ENCODE measurements at places on chromosomes 4 and X.

DNA sequence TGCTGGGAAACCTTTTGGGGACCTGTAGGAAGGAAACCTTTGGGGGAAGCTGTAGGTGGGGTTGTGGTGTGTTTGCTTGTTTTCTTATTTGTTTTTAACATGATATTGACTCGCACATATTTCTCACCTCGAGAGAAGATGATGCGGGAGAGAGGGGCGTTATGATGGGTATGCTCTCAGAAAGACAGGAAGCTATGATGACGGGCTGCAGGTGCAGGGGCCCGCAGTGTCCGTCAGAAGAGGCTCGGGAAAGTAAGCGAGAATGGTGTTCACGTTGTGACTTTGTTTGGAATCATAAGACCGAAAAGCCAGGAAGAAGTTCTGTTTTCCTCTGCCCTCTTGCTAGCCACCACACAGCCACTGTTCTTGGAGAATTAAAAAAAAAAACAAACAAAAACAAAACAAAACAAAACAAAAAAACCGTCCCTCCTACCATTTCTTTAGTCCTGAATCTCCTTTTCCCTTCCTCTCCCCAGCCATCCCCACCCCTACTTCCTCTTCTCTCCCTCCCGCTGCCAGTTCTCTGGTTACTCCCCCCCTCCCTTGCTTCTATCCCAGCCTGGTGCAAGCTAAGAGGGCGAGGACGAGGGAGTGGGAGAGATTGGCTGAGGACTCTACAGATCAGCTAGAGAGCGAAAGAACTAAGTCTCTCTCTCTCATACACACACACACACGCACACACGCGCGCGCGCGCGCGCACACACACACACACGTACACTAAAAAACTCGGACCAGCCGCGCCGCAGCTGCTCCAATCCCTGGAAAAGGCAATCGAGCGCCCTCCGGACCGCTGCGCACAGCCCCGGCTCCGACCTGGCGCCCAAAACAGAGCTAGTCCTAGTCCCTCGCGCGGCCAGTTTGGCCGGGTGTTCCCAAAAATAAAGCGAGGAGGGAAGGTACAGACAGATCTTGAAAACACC, at the start of gene BMP3:
BMP3 (plus strand) TSS at position 648 of the 920 bp plus-strand sequence. CDS start 577 bp downstream, outside the sequence.
- no peak for DNase-seq

GRCh38 chr4:77787969-77788368, 31.2 kb downstream of the CNOT6L start:
- DNase-seq: no peak

DNA sequence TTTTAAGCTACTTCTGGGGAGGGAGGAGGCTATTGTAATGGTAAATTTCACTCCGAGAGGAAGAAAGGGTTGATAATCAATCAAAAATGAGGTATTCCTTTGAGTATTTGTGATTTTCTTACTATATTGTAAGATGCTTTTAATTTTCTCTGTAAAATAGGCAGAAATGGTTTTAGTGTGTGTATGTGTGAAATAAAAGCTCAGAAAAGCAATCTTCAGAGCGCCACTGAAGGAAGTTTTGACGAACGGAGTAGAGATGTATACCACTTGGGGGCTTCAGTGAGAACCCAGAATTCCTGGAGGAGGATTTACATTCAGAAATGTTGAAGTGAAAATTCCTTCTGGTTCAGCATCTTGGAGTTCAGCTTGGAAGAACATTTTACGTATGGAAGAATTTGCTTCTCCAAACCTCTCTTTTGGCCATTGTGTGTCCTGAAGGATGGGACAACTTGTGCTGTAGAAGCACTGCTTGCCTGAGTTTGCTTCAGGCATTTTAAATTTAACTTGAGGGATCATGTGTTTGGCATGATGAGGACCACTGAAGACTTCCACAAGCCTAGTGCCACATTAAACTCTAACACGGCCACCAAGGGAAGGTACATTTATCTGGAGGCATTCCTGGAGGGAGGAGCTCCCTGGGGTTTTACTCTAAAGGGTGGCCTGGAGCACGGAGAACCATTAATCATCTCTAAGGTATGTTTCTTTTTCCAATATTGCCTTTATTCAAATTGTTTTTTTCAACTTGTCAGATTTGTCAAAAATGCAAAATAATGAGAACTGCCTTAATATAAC, 695 bp downstream of the SHROOM3 start:
- no peak for DNase-seq

DNA sequence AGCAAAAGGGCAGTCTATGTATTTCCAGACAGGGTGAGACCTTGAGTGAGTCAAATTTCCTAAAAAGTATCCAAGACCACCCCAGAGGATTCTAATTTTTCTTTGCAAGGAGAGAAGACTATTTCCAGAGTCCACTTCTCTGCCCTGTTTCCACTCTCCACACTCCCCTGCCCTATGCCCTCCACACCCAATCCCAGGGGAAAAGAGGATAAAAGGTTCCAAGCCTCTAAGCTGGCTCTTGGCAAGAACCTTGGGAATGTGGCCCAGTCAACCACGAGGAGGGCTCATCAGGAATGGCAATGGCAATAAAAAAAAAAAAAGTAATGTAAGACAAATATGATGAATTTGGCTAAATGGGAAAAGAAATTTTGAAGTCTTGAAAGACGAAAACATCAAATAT, 65.9 kb downstream of the SRPX start:
- DNase-seq: no peak

DNA sequence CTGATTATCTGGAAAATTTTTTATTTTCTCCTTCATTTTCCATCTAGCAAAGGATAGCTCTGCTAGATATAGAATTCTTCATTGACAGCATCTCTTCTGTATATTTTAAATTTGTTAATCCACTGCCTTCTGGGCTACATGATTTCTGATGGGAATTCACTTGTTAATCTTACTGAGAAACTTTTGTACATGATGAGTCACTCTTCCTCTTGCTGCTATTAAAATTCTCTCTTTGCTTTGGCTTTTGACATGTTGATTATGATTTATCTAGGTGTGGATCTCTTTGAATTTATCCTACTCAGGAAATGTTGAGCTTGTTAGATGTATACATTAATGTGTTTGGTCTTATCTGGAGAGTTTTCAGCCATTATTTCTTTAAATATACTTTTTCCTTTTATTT, 27.5 kb downstream of the OR13H1 start:
- no peak for DNase-seq

DNA sequence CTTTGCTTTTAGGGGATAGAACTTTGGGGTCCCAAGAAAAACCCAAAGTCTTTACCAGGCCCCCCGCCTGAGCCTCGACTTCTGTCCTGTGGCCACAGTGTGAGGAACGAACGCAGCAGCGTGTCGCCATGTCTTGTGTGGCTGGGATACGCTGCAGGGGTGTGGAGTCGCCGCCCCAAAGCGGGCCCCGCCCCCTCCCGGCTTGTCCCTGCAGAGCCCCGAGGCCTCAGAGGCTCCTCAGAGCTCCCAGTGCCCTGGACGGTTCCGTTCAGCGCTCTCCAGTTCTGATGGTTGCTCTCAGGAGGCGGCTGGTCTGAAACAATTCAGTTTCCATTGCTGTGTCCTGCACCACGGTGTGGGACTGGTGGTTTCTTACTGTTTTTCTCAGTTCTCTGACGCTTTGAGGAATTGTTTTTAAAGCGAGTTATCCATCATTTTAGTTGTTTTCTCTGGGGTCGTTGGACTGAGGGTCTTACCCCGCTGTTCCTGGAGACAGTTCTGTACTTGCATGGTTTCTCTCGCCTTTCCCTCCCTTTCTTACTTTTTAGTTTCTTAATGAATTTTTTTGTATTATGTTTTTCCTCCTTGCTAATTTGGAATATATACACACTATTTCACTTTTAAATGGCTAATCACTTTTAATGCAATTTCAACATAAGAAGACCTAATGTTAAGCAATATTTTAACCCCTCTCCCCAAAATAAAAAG, 1.6 kb upstream of the IDUA start:
- DNase-seq: peak; percentile 40

GRCh38 chr4:14767142-14767541, 235.1 kb upstream of the CPEB2 start:
- no peak for DNase-seq

GRCh38 chr4:148874331-148874730, 432.1 kb upstream of the NR3C2 start:
- no peak for DNase-seq

- DNase-seq: no peak
These were observed 95.5 kb downstream of the NSUN7 start for GRCh38 chr4:40845154-40845835.

All from stimulated activated CD8-positive, alpha-beta memory T cell treated with anti-CD3 and anti-CD28 coated beads, Interleukin-7, amount 100 ng/mL, for 1 hour (primary cell).